ENCODE measurements at places on chromosomes 16 and 17. TPM values are rescaled to one million over a fixed set of nuclear protein-coding genes. Genes with fewer than 3 reads are reported as not detected.
A peak's percentile ranks its signal among the peaks of the same experiment; 100 is the strongest.

DNA sequence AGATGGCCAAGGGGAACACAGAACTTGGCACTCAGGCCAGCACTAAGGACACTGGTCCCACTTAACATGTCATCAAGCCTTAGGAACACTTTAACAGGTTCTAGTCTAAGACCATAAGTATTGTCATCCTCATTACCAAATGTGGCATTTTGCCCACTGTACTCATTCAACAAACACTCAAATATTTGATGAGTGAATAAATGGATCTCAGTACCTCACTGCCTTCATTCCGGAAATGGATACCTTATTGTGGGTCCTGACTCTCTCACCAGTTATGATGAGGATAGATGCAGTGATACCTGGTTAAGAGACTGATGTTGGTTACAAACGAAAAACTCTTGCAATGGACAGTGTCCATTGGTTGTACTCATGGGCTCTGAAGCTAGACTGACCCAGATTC lies 455.2 kb upstream of the DYNLRB2 start:
- no peak for DNase-seq

Gene PDIA2
- not detected for total RNA-seq

DNA sequence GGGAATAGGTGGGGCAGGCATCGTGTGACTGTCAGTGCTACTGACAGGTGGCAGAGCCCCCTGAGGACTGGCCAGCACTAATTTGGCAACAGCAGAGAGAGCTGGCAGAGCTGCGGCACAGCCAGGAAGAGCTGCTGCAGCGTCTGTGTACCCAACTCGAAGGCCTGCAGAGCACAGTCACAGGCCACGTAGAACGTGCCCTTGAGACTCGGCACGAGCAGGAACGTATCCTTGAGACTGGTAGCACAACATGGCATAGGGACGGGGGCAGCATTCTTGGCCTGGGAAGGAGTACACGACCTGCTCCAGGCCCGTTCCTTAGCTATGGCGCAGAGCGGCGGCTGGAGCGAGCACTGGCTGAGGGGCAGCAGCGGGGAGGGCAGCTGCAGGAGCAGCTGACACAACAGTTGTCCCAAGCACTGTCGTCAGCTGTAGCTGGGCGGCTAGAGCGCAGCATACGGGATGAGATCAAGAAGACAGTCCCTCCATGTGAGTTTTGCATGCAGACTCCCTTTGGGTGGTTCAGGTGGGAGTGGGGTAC lies 3.0 kb upstream of the NRN1L start:
- no peak for DNase-seq

GRCh38 chr17:17156107-17156506 lies 50.0 kb downstream of the PLD6 start:
- peak; percentile 67 for DNase-seq

DNA sequence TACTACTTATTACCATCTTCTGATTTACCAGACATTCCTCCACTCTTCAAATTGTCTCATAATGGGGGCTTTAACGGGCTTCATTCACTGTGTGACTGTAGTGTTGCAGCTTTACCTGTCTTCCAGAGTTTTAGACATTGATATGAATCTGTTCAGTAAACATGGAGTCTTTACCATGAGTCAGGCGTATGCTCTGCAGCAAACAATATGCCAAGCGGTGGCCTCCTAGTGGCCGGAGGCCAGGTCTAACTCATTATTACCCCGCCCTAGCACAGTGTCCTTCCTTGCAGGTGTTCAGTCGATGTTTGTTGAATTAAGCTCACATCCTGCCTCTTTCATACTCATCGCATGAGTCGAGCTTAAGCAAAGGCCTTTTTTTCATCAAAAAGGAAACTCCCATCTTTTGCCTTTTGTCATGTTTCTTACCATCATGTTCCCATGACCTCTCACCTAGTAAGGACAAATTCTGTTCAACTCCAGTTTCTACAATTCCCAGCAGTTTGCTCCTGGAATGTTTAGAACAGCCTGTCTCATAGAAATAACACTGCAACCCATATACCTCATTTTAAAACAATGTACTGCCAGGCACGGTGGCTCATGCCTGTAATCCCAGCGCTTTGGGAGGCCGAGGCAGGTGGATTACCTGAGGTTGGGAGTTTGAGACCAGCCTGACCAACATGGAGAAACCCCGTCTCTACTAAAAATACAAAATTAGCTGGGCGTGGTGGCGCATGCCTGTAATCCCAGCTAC lies 39.4 kb downstream of the TUBD1 start:
- peak; percentile 90 for DNase-seq

- DNase-seq: peak; percentile 47
Observed at GRCh38 chr16:56614549-56614991, 6.2 kb downstream of the MT2A start.

DNA sequence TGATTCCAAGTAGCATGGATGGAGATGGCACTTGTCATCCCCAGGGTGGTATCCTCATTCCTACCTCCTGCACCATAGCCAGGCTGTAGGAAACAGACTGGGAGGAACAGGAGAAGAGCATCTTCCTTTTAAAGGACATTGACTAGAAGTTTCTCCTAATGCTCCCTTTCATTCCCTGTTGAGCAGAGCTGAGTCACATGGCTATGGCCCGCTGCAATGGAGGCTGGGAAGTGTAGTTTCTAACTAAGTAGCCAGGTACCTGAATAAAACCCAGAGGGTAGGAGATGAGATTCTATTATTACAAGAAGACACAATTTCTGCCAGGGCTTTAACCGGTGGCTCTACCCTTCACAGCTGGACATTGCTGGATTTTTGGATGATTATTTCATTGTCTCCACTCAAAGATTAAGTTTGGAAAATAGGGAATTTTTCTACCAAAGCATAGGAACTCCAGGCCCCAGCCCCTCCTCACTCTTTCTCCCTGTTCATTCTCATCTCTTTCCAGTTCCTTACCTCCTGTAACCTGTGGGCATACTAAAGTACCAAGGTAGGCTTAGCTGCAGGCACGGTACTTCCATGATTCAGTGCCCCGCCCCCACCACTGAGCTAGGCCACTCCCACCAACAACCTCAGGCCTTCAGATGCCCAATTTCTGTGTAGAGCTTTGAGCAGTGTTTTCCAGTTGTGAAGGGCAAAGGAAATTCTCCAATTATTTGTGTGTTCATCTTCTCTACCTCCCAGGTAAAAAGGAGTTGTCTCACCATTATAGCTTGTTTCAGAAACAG lies 378.3 kb downstream of the CDH13 start:
- no peak for DNase-seq

DNA sequence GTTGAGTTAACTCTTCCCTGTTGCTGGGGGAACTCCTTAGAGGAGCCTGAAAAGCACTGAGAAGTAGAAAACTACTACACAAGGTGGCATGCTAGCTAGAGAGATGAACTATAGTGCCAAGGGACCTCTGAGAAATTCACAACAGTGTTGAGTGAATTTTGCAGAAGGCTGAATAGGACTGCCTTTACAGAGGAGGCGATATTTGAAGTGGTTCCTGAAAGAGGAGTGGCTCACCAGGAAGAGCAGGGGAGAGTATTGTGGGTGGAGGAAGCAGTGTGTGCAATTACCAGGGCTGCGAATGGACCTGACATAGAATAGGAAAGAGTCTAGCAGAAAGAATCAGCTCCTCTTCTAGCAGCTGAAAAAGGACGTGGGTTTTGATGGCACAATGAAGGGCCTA lies 66.4 kb downstream of the CDK5R1 start:
- DNase-seq: no peak

GRCh38 chr17:38728290-38728831 lies 1.8 kb upstream of the CISD3 start:
- DNase-seq: no peak

Gene SLFN13
- 1.7 TPM for total RNA-seq

Gene KRTAP4-6
- not detected for total RNA-seq

GRCh38 chr17:18187226-18187625 lies 3.6 kb downstream of the ALKBH5 start:
- DNase-seq: no peak

- DNase-seq: peak; percentile 97
Observed at GRCh38 chr17:82216301-82217119, 3.9 kb upstream of the CCDC57 start.

Gene SCGB1C2
- not detected for total RNA-seq

Gene CA5A
- not detected for total RNA-seq

- DNase-seq: peak; percentile 66
Observed at GRCh38 chr17:3894911-3895343, 2.1 kb upstream of the CAMKK1 start.

Gene CCL4L2
- not detected for total RNA-seq

Gene CHST5
- not detected for total RNA-seq

- DNase-seq: no peak
Observed at GRCh38 chr17:52011064-52011463, 147.4 kb downstream of the CA10 start.

Gene SP6
- total RNA-seq: 1.2 TPM

Data from MCF 10A (cell line).